Right lung (tissue), 10 donors: ENCODE measurements at places on chromosomes 13 and 19. TPM values are rescaled to one million over a fixed set of nuclear protein-coding genes. Genes with fewer than 3 reads are reported as not detected.
A peak's percentile ranks its signal among the peaks of the same experiment; 100 is the strongest.

DNA sequence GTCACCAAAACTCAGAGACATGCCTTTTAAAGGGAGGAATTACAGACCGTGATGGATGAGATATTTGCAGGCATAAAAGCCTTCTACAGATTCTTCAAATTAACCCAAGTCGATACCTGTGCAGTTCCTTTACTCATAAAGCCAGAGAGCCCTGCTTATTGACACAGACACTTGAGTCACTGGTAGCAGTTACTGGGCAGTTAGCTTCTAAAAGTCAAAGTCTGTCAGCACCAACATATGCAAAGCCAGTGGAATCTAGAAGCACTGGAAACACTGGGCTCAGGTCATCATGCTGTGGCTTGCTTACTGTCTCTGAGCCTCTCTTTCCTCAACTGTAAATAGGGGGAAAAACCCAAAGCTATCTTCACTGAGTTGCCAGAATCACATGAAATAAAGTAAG lies 25.7 kb upstream of the LRCH1 start:
- DNase-seq = no peak

DNA sequence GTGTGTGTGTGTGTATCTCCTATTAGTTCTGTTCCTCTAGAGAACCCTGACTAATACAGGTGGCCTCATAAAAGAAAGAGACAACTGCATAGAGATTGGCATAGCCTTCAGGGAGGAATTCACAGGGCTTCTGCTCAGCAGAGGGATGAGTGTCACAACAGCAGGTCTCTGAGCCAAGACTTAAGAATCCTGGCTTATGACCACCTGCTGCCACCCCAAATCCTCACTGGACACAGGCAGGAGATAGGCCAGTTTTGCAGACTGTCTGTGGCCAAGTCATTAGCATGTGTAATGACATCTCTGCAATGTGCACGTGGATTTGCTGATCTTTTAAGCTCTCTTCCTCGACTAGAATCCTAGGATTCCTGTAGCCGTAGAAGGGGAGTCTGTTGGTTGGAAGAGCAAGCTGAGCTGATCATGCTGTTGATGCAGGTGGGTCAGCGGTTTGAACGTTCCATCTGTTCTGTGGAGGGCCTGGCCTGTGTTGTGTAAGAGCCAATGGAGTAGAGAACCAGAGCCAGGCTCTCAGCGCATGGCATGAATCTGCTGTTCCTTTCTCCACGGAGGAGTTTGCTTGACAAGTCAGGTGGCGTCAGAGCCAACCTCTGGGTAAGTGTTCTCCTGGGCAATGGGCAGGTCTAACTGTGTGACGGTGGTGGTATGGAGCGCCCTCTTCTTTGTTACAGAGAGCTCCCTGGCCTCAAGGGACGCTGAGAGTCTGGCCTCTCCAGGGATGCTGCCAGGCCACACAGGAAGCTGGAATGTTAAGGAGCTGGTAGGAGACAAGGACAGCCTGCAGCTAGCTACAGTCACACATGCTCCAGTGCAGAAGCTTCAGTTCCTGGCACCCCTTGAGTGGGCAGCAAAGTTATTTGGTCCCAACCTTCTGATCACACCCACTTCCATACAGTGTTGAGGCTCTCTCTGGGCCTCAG lies 503.1 kb downstream of the FOXO1 start:
- peak; percentile 58 for DNase-seq

ERVV-1 gene
- polyA plus RNA-seq = not detected

CTU1 gene
- polyA plus RNA-seq = 2.2 TPM

DNA sequence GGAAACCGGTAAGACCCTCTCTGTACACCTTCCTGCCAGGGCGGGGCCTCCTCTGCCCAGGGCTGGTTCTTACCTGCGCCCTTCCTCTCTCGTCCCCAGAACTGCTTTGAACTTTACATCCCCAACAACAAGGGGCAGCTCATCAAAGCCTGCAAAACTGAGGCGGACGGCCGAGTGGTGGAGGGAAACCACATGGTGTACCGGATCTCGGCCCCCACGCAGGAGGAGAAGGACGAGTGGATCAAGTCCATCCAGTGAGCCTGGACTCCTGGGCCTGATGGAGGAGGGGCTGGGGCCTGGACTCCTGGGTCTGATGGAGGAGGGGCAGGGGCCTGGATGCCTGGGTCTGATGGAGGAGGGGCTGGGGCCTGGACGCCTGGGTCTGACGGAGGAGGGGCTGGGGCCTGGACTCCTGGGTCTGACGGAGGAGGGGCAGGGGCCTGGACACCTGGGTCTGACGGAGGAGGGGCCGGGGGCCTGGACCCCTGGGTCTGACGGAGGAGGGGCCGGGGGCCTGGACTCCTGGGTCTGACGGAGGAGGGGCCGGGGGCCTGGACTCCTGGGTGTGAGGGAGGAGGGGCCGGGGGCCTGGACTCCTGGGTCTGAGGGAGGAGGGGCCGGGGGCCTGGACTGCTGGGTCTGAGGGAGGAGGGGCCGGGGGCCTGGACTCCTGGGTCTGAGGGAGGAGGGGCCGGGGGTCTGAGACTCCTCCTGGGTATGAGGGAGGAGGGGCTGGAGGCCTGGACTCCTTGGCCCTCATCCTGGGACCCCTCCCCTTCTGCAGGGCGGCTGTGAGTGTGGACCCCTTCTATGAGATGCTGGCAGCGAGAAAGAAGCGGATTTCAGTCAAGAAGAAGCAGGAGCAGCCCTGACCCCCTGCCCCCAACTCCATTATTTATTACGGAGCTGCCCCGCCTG lies 9.4 kb downstream of the CYTH2 start:
- no peak for DNase-seq

DNA sequence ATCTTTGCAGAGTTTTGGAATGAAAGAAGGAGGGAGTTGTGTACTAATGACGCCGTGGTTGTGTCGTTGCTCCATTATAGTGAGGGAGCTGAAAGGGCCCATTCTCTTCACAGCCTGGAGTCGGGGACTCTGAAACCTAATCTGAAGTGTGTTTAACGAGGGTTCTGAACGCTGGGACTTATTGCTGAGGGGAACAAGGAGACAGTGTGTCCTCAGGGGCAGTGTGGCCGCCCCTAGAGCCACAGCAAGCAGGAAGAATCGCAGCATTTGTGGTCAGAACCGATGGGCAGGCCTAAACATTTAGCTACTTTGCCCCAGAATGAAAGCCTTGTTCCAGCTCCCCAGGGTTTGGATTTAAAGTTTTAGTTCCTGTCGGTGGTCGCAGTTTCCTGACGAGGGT lies 156.4 kb upstream of the RNF113B start:
- no peak for DNase-seq

COX6B2 gene
- 0.41 TPM for polyA plus RNA-seq

DNA sequence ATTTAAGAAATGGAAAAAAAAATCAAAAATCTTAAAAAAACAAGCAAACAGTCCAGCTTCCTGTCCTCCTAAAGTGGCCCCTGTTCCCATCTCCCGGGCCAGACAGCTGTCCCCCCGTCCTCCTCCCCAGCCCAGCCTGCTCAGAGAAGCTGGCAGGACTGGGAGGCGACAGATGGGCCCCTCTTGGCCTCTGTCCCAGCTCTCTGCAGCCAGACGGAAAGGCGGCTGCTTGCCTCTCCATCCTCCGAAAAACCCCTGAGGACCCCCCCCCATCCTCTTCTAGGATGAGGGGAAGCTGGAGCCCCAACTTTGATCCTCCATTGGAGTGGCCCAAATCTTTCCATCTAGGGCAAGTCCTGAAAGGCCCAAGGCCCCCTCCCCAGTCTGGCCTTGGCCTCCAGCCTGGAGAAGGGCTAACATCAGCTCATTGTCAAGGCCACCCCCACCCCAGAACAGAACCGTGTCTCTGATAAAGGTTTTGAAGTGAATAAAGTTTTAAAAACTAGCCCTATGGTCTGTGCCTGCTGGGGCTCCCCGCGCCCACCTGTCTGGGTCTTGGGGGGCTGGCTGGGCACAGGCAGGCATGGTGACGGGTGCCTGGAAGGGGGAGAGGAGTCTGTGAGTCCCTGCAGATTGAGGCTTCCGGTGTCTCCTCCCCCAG lies 3.8 kb downstream of the GADD45GIP1 start:
- DNase-seq = peak; percentile 76

CACNA1A gene
- polyA plus RNA-seq = 3.2 TPM

GRCh38 chr13:36696410-36697010 lies 22.7 kb downstream of the SERTM1 start:
- DNase-seq = no peak

SPACA4 gene
- polyA plus RNA-seq = 0.11 TPM

FXYD3 gene
- polyA plus RNA-seq = 48.0 TPM

- no peak for DNase-seq
Observed at GRCh38 chr13:40599747-40600146, 66.7 kb downstream of the FOXO1 start.

SERTM1 gene
- polyA plus RNA-seq = 6.2 TPM

DNA sequence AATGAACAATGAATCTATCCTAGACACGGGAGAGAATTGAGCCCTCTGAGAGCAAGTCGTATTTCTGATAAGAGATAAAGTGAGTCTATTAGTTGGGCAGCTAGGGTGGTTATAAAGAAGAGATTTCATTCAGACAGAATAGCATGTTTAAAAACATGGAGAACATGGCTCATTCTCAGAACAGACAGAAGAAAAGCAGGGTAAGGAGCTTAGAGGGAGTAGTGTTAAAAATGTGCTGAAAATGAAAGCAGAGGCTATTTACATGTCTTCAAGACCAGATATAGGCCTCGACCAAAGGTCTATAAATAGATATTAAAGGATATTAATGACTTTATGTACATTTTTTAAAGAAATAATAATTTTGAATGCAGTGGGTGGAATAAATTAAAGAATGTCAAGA lies 149.5 kb downstream of the SLITRK1 start:
- DNase-seq = no peak

LILRB2 gene
- polyA plus RNA-seq = 3.3 TPM

DNA sequence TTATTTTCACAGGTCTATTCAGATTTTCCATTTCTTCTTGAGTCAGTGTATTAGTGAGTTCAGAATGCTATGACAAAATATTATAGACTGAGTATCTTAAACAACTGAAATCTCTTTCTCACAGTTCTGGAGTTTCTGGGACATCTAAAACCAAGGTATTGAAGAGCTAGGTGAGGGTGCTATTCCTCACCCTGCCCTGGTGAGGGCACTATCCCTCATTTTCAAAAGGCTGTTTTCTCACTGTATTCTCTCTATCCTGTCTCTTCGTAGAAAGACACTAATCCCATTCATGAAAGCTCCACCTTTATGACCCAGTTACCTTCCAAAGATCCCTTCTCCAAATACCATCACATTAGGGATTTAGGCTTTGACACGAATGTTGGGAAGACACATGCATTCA lies 1617.1 kb downstream of the PCDH9 start:
- DNase-seq = no peak

DNA sequence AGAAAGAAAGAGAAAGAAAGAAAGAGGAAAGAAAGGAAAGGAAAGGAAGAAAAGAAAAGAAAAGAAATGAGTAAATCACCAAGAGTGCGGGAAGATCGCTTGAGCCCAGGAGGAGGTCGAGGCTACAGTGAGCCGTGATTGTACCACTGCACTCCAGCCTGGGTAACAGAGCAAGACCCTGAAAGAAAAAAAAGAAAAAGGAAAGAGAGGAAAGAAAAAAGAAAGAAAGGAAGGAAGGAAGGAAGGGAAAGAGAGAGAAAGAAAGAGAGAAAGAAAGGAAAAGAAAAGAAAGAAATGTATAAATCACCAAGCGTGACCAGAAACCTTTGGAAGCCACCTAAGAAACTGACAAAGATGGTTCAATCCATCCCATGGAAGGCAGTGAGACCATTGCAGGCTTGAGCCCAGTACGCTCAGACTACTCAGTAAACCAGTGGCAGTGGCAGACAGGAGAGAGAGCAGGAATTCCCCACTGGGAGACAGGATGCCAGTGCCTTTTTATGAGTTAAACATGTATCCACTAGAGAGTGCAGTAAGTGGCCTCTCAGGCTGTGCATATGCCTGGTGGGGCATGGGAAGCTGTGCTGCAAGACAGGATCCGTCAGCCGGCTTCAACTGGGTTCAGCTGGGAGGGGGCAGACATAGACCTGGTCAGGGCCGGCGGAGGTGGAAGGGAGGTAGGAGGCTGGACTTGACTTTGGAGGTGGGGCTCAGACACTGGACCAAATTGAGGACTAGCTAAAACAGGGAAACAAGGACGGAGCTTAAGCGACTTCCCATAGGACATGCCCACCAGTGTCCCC lies 4.8 kb downstream of the GPR42 start:
- no peak for DNase-seq

GRCh38 chr13:93060144-93060543 lies 166.5 kb upstream of the GPC6 start:
- DNase-seq = no peak

GRCh38 chr13:84951128-84951527 lies 848.1 kb downstream of the SLITRK6 start:
- DNase-seq = no peak

GRCh38 chr13:114097893-114098688 lies 34.3 kb downstream of the RASA3 start:
- no peak for DNase-seq

DNA sequence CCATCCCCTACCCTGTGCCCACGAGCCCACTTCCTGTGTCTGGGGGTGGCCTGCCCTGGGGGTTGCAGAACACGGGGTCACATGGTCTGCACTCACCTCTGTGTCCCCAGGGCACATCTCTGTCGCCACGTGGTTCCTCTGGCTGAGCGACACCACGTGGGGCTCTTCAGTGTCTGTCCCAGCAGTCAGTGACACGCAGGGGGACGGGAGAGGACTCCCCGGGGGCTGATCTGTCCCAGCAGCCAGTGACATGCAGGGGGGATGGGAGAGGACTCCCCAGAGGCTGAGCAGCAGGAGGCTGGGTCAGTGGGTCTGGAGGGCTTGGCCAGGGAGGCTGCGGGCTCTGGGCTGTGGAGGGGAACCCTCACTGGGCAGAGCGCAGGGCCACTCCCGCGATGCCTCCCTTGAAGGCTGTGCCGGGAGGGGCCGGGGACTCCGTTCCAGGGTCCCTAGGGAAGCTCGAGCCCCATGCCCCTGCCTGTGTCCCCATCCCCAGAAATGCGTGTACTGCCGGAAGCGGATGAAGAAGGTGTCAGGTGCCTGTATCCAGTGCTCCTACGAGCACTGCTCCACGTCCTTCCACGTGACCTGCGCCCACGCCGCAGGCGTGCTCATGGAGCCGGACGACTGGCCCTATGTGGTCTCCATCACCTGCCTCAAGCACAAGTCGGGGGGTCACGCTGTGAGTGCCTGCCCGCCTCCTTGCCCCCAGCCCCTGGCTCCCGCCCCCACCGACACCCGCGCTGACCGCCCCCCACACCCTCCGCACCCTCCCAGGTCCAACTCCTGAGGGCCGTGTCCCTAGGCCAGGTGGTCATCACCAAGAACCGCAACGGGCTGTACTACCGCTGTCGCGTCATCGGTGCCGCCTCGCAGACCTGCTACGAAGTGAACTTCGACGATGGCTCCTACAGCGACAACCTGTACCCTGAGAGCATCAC lies 174.8 kb downstream of the KDM4B start:
- no peak for DNase-seq

GRCh38 chr19:2164020-2164998 lies 576 bp downstream of the DOT1L start:
- peak; percentile 52 for DNase-seq

DNA sequence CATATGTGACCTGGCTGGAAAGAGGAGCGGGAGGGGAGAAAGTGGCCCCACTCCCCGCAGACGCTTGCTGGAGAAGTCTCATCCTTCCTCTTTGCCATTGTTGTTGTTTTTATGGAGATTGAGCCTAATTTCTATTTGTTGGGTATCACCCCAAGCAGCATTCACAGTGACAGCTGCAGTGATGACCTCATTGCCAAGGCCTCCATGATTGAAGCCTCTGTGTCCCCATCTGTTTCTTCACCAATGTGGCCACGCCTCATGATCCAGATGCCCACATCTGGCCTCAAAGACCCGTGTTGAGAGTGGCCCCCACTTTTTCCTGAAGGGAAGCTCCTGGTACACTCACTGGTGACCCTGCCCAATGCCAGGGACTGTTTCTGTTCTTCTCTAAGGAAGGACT lies 154.2 kb downstream of the SLC7A1 start:
- no peak for DNase-seq

- DNase-seq = no peak
Observed at GRCh38 chr13:23748109-23748990, 140.8 kb downstream of the MIPEP start.

GRCh38 chr19:2343289-2343982 lies 15.0 kb downstream of the SPPL2B start:
- no peak for DNase-seq
